Stimulated activated CD8-positive, alpha-beta memory T cell treated with anti-CD3 and anti-CD28 coated beads, Interleukin-12 subunit alpha, Interleukin-12 subunit beta, amount 100 ng/mL, for 4 hours (primary cell): ENCODE measurements at places on chromosomes 11 and 22.

GRCh38 chr11:93842461-93842860 is 8.0 kb downstream of the VSTM5 start:
- DNase-seq, result no peak

DNA sequence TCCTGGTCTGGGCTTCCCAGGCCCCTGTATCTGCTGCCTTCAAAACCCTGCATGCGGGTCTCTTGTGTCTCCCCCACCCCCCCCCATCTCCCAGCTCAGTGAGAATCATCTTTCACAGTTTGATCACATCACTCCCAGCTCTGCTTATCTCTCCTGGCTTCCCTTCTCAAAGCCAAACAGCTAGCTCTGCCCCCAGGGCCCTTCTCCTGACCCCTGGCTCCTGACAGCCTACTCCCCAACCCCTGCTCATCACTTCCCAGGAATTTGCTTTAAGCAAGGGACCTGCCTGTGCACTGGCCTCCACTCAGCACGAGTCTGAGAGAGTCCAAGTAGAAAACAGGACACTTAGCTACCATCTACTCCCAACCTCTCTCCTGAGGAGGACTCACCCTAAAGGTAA is 342.7 kb downstream of the TENM4 start:
- no peak for DNase-seq

GRCh38 chr11:73784080-73784634 is 3.5 kb upstream of the MRPL48 start:
- DNase-seq, result no peak

DNA sequence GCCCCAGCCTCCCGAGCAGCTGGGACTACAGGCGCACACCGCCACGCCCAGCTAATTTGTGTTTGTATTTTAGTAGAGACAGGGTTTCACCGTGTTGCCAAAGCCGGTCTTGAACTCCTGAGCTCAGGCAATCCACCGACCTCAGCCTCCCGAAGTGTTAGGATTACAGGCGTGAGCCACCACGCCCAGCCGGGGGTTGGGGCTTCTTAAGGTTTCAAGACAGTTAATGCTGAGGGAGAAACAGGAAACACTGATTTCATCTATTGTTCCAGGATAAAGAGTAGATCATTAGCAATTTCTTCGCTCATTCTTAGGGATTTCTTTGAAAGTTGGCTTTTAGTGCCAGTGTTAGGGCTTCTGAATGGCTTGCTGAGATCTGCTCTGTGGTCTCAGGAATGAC is 21.2 kb upstream of the CLMP start:
- no peak for DNase-seq

GRCh38 chr11:20360650-20361049 is 2.9 kb upstream of the HTATIP2 start:
- DNase-seq, result no peak

- no peak for DNase-seq
Measured at GRCh38 chr22:49853981-49854831, 562 bp downstream of the ZBED4 start.

DNA sequence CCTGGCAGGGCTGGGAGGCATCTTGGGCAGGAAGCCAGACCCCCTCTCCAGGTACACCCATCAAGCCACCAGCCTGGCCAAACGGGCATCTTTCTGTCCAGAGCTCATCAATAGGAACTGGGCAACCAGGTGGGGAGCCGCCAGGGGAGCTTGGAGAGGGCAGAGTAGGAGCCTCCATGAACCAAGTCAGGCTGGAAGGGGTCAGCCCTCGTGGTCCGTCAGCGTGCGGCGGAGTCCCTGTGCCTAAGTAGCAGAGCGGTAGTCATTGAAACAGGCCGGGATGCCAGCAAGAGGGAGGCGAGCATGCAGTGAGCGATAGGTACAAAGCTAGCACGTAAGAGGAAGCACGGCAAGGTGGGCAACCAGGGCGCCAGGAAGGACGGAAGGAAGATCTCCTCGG is 1.7 kb downstream of the RTL6 start:
- DNase-seq, result no peak

- DNase-seq, result no peak
Measured at GRCh38 chr11:66283461-66284105, 5.4 kb downstream of the YIF1A start.

DNA sequence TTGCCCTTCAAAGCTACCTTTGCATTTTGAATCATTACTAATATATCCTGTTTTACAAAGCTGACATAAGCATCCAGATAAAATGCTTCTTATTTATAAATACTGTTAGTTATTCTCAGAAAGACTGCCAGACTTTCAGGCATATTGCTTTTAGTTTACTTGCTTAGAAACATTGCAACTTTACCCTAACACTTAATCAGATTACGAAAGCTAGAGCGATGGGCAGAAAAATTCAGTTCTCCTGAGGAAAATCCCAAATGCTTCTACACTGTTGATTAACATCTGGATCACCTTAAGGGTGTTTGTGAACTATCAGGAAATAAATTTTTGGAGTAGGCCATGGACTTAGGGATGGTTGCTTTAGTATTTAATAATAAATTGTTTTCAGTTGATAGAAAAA is 289.7 kb upstream of the MPPED2 start:
- DNase-seq, result no peak

- DNase-seq, result no peak
Measured at GRCh38 chr11:47499614-47500013, 50.7 kb upstream of the RAPSN start.

DNA sequence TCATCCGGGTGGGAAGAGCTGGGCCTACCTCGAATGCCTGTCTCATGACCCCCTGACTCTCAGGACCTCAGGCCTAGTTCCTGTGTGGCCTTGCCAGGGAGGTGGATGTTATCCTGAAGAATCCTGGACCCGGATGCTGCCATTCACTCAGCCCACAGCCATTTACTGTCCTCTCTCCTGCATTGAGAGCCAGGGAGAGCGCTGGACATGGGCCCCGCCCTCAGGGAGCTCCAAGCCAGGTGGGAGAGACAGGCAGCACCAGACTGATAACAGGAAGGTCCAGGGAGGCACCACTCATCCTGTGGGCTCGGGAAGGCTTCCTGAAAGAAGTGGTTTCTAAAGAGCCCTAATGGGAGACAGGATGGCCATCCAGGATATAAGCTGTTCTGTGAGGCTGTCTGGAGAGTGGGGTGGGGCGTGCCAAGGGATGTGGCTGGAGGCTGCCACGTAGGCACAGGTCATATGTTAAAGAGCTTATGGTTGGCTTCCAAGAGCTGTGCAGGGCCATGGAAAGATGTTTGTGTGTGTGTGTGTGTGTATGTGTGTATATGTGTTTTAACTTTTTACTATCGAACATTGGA is 8.6 kb downstream of the SERPINH1 start:
- DNase-seq, result no peak

DNA sequence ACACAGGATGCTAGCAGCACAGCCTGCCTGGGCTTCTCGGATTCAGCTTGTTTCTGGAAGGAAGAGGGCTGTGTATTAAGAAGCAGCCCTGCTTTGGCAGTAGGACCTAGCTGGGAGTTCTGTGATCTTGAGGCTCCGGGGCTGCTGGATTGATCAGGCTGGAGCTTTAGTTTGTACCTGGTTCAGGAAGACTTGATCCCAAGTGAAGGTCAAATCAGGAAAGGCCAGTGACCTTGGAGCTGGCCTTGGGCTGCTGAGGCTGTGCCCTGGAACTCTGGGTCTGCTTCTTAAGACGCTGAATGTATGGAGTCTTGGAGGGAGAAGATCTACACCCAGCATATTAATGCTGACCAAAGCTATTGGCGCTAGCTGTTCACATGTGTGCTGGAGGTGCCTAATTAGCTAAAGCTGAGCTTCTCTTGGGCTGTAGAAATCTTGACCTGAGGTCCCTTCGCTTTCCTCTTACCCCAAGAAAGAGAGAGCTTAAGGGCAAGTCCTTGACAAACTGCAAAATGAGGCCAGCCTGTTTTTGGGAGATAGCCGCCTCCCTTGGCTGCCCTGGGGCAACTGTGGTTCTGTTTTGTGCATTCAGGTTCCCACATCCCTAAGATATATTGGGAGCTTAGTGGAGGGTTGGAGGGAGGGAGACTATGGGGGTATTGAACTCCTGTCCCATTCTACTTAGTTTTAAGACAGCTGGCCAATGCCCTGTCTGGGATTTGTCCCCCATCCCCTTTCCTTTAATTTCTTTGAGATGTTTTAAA is 135.9 kb downstream of the DBX1 start:
- no peak for DNase-seq
